ENCODE measurements at places on chromosomes 2 and 18. TPM values are rescaled to one million over a fixed set of nuclear protein-coding genes. Genes with fewer than 3 reads are reported as not detected.

GRCh38 chr2:39483534-39483933 lies 46.4 kb upstream of the MAP4K3 start:
- no peak for DNase-seq

DNA sequence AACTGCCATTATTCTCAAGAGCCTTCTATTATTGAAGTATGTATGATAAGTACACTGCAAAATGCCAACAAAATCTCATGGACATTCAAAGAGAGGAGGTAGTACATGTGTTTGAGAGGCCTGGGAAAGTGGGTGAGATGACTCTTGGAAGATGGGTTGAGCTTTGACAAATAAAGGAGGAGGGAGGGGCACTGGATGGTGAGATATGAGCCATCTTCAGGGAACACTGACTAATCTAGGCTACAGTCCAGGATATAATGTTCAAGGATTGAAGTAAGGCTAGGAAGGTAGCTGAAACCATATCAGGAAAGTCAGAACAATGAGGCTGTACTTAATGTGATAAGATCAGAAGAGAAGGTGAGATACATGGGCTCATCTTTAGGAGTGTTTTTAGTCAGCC lies 559.7 kb downstream of the ZEB2 start:
- no peak for DNase-seq

DNA sequence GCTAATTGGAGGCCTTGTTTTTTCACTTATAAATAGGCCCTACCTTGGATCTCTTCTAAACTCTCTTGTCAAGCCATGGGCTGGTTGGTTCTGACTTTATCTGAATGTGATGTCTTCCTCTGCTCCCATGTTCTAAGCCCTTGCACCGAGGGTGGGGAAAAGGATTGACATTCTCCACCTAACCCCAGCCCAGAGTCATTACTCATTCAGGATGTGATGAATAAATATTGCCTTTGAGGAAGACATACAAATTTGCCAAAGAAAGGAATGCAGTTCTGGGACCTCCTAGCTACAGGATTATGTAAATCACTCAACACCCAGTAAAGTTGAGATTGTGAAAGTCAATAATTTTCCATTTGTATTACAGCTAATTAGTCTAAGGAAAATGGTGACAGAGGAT lies 142.1 kb upstream of the LYPD6 start:
- no peak for DNase-seq

DNA sequence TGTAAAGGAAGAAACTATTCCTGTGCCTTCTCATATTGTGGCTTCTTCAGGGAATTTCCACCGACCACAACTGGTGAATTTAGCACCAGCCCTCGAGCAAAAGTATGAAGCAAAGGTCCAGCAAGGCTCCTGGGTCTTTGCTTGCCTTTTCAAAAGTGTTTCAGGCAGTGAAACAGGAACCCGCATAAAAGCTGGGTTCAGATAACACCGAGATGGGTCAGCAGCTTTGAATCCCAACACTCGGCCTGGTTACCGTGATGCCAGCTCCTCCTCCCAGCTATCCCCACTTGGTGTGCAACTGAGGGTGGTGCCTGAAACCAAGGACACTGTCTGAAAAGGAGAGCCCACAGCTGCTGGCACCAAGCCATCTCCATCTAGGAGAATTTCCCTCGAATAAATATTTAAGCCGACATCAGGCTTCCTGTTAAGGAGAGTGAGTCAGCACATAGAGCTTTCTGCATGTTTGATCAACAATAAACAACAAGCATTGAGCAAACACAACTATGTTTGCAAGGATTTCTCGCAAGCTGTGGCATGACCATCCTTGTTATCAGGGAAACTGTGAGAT lies 69.5 kb downstream of the ANTXR1 start:
- DNase-seq, result peak; percentile 77

DNA sequence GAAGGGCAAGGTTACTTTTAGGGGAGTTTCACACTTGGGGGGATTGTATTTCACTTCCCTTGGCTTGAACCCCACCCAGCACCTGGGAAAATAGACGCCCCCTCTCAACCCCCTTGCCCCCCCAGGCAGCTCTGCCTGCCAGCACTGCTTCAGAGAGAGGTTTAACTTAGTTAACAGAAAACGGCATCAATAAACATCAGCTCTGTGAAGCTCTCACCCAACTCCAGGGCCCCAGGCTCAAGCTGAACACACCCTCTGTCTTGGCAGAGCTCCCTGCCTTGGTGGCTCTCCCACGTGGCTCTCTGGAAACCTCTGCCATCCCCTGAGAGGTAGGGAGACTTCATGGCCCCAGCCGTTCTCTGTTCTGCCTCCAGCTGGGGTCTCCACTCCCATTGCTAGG lies 244.1 kb downstream of the ACKR3 start:
- no peak for DNase-seq

DNA sequence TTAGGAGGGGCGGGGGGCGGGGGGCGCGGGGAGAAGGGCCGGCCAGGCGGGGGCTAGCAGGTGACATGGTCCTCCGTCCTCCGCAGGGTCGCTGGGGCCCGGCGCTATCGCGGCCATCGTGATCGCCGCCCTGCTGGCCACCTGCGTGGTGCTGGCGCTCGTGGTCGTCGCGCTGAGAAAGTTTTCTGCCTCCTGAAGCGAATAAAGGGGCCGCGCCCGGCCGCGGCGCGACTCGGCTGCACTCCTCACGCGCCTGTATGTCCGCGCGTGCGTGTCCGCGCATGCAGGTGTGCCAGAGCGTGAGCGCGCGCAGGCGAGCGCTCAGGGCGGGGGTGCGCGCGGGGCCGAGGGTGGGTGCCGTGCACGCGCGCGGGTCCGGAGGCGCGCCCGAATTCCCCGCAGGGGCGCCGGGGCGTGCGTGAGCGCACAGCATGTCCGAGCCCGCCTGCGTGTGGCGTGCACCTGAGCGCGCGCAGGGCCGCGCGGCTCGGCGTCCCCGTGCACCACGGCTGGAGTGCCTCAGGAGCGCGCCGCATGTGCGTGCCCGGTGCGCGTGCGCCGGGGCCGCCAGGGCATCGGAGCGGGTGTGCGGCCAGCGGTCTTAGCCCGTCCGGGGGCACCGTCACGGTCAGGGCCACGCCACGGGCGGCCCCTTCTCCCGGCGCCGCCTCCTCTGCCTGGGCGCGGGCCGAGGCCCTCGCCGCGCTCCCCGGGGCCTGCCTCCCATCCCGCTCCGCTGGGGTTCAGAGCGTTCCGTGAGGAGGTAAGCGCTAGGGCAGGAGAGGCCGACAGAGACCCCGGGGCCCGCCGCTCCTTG lies 6.3 kb downstream of the SNORC start:
- DNase-seq, result no peak

- no peak for DNase-seq
Measured at GRCh38 chr2:27351802-27352598, 4.6 kb downstream of the GTF3C2 start.

DNA sequence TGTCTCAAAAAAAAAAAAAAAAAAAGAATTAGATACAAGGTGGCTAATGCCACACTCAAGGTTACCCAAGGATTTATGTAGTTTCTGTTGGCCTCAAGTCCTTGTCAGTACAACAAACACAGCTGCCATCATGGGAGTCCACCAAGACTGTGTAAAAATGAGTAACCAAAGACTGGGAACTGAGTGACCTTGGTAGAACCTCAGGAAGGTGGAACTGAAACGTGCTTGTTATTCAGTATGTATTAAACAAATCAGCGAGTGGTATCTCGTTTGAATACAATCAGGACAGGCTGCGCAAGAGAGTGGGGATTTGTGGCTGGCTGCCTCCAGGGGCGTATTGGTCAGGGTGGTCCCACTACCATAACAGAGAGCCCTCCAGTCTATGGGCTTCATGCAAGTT lies 1.6 kb upstream of the SFTPB start:
- DNase-seq, result no peak

DNA sequence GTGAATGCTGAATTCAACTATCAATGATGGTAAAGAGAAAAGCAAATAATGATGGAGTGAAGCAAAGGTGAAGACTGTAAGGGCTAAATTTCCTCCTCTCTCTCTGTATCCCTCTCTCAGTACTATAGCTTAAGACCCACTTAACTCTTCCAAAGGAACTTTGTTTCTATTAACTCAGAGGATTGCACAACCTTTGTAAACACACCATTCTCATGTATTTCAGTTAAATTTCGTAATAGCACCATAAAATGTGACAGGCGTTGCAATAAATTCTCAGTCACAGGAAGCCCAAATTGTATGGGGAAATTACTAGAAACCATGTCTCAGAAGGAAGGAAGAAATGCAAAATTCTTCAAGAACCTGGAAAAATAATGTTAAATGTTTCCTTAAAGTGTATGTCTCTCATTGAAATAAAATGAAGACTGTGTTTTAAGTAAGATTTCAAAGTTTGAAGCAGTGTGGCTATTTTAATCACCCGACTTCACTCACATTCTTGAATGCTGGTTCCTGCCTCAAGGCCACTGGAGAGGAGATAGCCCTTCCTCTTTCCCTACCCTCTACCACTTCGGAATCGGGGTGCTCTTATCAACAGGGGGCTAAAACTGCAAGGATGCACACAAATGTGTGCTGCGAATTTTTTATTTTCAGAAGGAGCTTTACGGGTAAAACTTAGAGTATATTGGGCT lies 112.1 kb downstream of the FTCDNL1 start:
- DNase-seq, result no peak

- no peak for DNase-seq
Measured at GRCh38 chr2:220044383-220044782, 417.0 kb downstream of the SLC4A3 start.

GRCh38 chr2:228329282-228329681 lies 147.8 kb upstream of the SPHKAP start:
- no peak for DNase-seq

GRCh38 chr2:169637620-169638019 lies 53.5 kb downstream of the PPIG start:
- peak; percentile 27 for DNase-seq

GRCh38 chr2:28589746-28590463 lies 94.0 kb downstream of the PLB1 start:
- DNase-seq, result no peak

DNA sequence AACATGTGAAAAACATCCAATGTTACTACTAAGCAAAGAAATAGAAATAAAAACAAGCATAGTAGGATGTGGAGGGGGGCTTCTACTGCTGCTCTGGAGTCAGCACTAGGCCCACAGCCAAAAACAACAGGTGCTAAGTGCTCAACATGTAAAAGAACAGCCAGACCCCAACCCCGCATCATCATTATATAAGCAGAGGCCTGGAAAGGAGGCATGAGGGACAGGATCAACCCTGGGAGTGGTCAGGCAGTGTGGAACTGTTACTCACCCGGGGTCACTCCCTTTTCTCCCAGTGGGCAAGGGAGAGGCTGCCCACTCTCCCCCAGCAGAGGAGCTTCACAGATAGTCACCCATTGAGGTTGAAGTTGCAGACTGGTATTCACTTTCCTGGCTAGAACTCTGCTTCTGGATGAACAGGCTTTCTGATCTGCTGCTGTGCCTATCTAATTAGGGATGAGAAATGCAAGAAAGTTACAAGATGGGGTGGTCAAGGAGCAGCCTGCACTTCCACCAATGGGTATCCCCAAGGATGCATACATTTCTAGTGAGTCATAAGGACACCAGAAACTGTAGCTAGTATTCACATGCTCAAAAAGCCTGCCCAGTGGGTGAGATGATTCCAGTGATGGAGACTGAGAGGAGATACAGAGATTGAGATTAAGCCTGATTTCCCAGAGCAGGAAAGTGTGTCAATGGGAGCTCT lies 480.1 kb upstream of the TCF4 start:
- peak; percentile 78 for DNase-seq

- DNase-seq, result no peak
Measured at GRCh38 chr2:111176388-111176787, 55.7 kb downstream of the BCL2L11 start.

DNA sequence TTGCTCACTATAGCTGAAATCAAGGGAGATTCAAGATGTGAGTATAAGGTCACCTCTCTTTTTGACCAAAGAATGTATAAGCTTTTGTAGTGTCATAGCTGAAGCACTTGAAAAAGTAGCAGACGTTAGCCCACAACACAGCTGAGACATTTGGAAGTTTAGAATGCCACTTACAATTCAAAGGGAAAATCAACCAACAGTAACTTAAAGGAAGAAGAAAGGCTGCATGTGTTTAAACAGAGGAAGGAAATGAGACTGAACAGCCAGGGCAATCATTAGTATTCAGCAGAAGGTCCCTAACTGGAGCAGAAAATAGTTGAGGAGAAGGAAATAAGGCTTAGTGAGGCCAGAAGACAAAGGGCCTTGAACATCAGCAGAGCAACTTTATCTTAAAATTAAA lies 23.5 kb upstream of the SCG2 start:
- DNase-seq, result no peak

GRCh38 chr18:64966667-64967066 lies 784.1 kb upstream of the CDH7 start:
- peak; percentile 2 for DNase-seq

DNA sequence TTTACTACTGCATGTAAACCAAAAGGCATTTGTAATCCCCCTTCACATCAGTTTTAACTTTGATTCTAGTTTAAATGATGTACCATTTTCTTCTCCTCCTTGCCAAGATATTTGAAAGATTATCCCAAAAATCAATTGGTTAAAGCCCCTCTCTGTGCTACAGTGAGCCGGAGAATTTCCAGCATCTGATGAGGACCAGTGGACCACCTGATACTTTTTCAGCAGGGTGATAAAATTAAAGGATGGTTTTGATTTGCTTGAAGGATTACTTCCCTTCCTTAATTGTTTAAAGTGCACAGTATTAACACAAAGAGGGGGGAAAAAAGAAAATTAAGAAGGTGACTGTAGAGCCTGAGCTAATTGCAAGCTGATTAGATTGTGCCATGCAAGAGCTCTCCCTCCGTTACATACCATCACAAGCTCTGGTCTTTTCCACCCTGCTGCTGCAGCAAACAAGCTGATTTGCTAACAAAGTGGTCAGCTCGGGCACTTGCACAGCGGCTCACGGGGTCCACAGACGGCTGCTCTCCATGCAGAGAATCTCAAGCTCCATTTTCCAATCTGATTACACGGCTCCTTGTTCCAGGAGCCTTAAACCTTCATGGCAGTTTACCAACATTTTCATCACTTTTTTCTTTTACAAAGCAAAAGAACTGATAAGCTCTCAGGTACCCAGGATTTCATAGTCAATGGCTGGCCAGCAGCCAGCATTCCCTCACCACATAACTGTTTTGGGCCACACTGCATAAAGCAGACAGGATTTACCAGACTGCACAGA lies 22.1 kb downstream of the FIGN start:
- peak; percentile 40 for DNase-seq

TRAF3IP1 gene
- 7.7 TPM for total RNA-seq

TSGA10 gene
- total RNA-seq, result 5.3 TPM

REG3G gene
- total RNA-seq, result not detected

SLC40A1 gene
- 97.4 TPM for total RNA-seq

MYOM1 gene
- 0.26 TPM for total RNA-seq

RAX gene
- total RNA-seq, result not detected

GALNT13 gene
- 0.17 TPM for total RNA-seq

RFTN2 gene
- 10.2 TPM for total RNA-seq

HOXD4 gene
- total RNA-seq, result not detected

RHBDD1 gene
- 85.4 TPM for total RNA-seq

MPV17 gene
- 83.2 TPM for total RNA-seq
